Adrenal gland (tissue), 19 donors: ENCODE measurements at places on chromosomes 1 and 21. TPM values are rescaled to one million over a fixed set of nuclear protein-coding genes. Genes with fewer than 3 reads are reported as not detected.

- DNase-seq = no peak
- H3K4me1 ChIP-seq = no peaks in the 10 kb centered on the region
- no peak overlapping the region for H3K27ac ChIP-seq
- H3K27me3 ChIP-seq = no peaks in the 10 kb centered on the region
These were observed 160.1 kb downstream of the PTPRC start for GRCh38 chr1:198798923-198799386.

DNA sequence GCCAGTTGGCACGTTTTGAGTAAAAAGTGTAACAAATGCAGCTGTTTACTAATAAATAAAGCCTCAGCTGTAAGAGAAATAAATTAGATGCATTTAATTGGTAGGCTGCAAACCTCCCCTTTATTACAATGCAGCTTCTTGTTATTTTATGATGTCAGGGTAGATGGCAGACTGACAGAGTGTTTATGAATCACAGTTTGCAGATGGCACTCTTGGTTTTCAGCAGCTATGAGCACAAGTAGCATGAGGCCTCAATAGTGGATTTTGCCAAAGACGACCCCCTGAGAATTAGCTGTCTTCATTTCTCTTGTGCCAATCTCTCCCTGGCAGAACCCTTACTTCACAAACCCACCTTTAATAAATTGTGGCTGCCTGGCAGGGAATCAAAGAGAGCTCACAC, 161.2 kb upstream of the C1orf87 start:
- DNase-seq = no peak
- no peaks in the 10 kb centered on the region for H3K4me1 ChIP-seq
- no peaks in the 10 kb centered on the region for H3K36me3 ChIP-seq
- H3K27ac ChIP-seq = no peak overlapping the region

GRCh38 chr1:241495741-241496140, 23.8 kb downstream of the FH start:
- H3K4me1 ChIP-seq = no peaks in the 10 kb centered on the region
- DNase-seq = no peak
- H3K27ac ChIP-seq = no peak overlapping the region
- no peaks in the 10 kb centered on the region for H3K36me3 ChIP-seq
- H3K4me3 ChIP-seq = no peak overlapping the region

DNA sequence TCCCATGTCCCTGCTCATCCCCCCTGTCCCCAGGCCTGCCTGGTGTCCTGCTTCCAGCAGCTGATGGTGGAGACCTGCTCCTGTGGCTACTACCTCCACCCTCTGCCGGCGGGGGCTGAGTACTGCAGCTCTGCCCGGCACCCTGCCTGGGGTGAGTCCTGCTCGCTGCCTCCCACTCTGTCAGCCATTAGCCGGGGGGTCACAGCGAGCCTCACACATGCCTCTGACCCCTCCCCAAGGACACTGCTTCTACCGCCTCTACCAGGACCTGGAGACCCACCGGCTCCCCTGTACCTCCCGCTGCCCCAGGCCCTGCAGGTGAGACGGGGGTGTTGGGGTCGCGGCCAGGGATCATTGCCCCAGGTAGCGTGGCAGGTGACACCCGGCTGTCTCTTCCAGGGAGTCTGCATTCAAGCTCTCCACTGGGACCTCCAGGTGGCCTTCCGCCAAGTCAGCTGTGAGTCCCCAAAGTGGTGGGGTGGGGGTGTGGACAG, 10.0 kb downstream of the SCNN1D start:
- no peak overlapping the region for H3K4me3 ChIP-seq
- H3K27ac ChIP-seq = no peak overlapping the region
- H3K27me3 ChIP-seq = peaks cover 12% of the 10 kb centered on the region

DNA sequence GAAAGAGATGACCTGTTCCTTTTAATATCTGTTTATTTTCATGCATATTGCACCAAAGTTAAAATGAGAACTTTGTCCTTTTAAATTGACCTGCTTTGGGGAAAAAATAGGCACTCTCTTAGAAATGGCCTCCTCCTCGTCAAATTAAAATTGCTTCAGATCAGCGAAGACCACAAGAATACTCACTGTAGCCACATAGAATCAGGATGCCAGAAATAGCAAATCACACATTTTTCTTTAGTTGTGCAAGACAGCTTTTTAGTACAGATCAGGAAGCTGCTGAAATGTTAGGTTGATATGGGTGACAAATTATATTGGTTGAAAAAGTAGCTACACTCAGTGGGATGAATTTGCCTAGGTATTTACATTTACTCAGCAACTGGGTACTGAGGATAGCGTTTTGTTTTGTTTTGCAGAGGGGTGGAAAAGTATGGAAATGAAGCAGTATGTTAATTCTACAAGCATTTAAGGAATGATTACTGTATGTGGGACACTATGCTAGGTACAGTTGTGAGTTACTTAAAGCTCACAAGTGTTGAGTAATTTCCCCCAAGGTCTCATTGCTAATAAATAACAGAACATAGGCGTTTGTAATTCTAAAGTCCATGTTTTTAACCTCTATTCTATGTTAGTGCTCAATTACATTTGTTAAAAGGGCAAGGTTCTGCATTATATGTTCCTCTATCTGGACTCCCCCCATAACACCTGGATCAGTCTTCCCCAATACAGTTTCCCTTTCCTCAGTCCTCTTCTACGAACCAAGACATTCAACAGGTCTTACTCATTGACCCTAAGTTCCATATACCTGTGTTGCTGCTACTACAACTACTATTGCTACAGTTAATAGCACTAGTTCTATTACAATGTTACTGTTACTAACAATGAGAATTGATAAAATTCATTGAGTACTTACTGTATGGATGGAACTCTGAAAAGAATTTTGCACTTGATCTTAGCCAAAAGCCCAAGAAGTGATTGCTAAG, 99.4 kb upstream of the S1PR1 start:
- H3K27me3 ChIP-seq = no peaks in the 10 kb centered on the region
- H3K27ac ChIP-seq = no peak overlapping the region
- no peak for DNase-seq
- H3K36me3 ChIP-seq = no peaks in the 10 kb centered on the region

DNA sequence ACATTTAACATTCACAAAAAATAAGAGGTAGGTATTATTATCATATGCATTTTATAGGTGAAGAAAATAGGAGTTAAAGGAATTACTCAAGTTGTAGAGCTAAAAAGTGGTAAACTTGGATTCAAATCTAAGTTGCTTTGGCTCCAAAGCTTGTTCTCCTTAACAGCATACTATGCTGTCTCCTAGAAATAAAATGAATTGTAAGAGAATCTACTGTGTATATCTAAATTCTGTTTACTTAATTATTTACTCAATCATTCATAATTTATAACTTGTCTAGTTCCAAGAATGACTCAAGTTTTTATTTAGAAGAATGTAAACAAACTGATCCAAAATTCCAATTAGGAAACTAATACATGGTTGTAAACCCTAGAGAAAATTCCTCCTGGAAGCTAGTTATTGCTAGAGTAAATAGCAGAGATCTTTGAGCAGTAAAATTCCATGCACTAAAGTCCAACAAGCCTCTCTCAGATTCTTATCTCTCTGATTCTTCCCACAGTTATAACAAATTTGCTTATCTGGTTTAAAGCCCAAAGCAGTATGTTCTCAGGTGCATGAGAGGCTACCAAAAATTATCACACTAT, 132.5 kb upstream of the DPT start:
- H3K4me1 ChIP-seq = no peaks in the 10 kb centered on the region
- no peaks in the 10 kb centered on the region for H3K36me3 ChIP-seq
- no peak overlapping the region for H3K27ac ChIP-seq
- DNase-seq = no peak
- H3K27me3 ChIP-seq = no peaks in the 10 kb centered on the region

DNA sequence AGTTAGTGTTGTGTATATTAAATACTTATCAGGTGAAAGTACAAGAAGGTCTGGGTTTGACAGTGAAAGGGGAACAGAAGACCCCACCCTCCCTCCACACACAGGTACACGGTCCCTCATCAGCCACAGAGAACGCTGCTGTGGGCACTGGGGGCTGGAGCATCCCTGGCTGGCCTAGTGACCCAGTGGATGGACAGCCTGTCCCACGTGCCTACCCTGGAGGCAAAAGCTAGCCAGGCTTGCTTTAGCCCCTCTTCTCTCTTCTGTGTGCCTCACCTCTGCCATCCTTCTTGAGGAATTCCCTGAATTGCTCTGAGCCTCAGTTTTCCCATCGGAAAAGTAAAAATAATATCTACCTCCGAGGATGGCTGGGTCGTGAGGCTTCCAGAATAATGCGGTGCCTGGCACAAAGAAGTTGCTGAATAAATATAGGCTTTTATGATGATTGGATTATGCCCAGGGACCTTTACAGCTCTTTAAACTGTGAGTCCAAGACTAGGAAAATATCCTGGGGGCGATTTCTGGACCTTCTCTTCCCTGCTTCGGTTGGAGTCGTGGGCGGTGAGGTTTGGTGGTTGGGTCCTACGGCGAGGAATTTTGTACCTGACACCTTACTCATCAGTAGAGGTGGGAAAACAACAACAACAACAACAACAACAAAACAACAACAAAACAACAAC, 918 bp downstream of the IFNLR1 start:
- H3K4me3 ChIP-seq = no peak overlapping the region
- H3K36me3 ChIP-seq = no peaks in the 10 kb centered on the region
- H3K4me1 ChIP-seq = peaks cover 8% of the 10 kb centered on the region
- DNase-seq = no peak

DNA sequence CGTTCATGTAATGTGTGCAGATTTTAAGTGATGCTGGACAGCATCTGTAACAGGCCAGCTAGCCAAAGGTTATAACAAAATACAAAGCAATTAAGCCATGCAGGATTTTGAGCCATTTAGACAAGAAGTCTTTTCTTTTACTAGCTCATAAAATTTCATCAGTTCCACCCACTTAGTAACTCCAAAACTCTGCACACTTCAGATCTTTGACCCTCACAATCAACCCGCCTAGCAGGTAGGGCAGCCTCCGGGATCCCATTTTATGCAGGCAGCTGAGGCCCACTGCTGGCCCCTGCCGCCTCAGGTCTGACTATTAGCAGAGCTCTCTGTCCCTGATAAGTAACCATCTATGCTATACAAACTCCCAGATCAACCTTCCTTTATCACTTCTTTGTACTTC, 9.2 kb downstream of the LBR start:
- no peaks in the 10 kb centered on the region for H3K27me3 ChIP-seq
- peaks cover 23% of the 10 kb centered on the region for H3K36me3 ChIP-seq
- no peak for DNase-seq
- H3K4me3 ChIP-seq = no peak overlapping the region
- H3K27ac ChIP-seq = no peak overlapping the region

GUCA2A gene
- not detected for total RNA-seq

LAMC1 gene
- total RNA-seq = 70.8 TPM
